NCI-H2171 (cell line): ENCODE measurements at places on chromosomes 12 and 14.
A peak's percentile ranks its signal among the peaks of the same experiment; 100 is the strongest.

DNA sequence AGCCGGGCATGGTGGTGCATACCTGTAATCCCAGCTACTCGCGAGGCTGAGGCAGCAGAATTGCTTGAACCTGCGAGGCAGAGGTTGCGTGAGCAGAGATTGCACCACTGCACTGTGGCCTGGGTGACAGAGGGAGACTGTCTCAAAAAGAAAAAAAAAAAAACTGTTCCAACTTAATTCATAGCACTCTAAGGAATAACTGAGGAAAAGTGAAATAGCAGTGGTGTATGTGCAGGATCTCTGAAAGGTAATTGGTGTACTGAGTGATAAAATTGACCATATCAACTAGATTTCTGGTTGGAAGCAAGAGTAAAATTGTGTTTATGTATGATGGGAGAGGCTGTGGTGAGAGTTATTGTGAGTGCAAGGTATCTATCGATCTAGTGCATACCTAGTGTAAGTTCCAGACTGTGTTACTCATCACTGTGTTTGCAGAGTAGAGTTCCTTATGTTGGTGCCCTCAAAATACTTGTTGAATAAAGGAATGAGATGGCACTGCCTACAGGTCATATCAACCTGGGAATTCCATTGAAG is 6.3 kb downstream of the CAND1 start:
- DNase-seq = no peak

DNA sequence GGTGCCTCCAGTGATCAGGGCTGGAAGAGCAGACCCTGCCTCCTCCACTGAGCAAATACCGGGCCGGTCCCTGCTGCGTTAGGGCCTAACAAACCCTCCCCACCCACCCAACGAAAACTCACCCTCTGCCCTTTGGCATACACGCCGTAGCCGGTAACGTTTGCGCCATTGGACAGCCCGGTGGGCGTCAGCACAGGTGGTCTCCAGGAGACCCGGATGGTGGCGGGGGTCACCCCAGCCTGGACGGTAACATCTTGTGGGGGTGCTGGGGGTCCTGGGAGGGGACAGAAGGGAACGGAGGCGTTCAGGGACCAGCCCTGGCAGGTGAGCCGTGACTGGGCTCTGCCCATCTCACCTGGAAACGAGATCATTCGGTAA is 100.5 kb downstream of the PIWIL1 start:
- no peak for DNase-seq

GRCh38 chr12:71524626-71525025 is 85.0 kb downstream of the LGR5 start:
- no peak for DNase-seq

- DNase-seq = no peak
Observed at GRCh38 chr14:21352587-21352986, 31.2 kb downstream of the SUPT16H start.

DNA sequence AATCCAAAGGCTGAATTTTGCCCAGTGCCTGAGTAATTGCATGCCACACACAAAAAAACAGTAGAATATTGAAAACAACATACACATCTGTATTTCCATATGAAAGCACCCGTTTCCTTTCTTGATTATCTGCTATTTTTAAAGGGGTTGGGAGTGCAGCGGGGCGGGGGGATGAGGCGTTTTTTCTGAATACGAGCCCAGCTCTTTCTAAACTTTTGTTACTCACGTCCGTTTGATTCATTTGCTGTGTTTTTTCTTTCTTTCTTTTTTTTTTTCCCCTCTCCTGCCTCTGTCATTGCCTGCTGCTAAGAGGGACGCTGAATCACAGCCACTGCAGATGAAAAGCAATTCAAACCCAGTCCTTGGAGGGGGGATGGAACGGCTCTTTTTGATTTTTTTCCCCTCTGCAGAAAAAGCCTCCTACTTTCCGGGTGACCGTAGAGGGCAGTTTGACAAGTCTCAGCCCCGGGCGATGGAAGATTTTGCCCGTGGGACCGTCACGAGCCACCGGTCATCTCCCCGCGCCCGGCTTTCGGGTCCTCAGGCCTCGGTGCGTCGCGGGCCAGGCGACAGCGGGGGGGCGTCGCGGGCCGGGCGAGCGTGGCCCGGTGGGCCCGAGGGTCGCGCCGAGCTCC is 572 bp upstream of the RASSF8 start:
- peak; percentile 15 for DNase-seq

GRCh38 chr14:39229222-39229543 is 4.5 kb upstream of the MIA2 start:
- DNase-seq = no peak

- DNase-seq = no peak
Observed at GRCh38 chr14:76947838-76948184, 80.7 kb downstream of the IRF2BPL start.

GRCh38 chr12:83153177-83153576 is 466.5 kb downstream of the TMTC2 start:
- DNase-seq = no peak

GRCh38 chr12:92226071-92226661 is 80.5 kb upstream of the BTG1 start:
- no peak for DNase-seq

DNA sequence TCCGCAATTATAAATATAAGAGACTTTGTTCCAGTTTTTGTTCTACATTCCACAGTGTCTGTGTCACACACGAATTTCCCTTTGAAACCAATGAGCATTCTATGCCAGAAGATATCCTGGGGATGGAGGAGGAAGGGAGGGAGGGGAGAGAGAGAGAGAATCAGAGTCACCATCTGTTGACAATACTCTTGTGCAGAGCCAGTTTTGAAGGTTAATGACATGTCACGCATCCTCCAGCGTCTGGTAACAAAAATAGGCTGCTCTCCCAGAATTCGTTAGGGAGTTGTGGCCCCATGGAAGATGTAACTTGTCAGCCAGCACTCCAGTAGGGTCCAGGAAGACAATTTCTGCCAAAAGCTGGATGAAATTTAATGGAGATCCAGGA is 213.5 kb upstream of the KRR1 start:
- DNase-seq = peak; percentile 89
